Left cardiac atrium (tissue), 4 donors: ENCODE measurements at places on chromosomes 1 and 21. TPM values are rescaled to one million over a fixed set of nuclear protein-coding genes. Genes with fewer than 3 reads are reported as not detected.

DNA sequence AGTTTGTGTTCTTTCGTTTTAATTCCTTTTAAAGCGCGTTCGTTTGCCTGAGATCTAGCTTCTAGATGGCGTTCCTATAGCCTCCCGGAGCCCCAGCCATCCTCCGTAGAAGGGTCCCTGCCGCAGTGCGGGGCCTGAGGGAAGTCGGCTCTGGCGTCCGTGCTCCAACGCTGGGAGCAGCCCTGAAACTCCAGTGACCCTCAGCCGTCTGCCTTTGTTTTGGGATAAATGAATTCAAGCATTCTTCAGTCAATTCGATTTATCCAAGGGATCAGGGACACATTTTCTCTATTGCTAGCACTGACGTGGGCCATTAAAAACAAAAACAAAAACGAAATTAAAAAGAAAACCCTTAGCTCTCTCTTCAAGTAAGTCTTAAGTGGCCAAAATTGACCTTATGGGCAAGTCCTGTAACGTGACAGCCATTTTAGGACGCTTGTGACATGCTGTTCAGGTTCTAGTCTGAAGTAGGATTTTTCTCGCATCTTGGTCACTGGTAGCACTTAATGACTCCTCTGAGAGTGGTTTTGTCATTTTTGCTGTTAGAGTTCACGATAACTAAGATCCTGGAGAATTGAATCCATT, 742 bp upstream of the HSPA13 start:
- peak; percentile 59 for DNase-seq

DNA sequence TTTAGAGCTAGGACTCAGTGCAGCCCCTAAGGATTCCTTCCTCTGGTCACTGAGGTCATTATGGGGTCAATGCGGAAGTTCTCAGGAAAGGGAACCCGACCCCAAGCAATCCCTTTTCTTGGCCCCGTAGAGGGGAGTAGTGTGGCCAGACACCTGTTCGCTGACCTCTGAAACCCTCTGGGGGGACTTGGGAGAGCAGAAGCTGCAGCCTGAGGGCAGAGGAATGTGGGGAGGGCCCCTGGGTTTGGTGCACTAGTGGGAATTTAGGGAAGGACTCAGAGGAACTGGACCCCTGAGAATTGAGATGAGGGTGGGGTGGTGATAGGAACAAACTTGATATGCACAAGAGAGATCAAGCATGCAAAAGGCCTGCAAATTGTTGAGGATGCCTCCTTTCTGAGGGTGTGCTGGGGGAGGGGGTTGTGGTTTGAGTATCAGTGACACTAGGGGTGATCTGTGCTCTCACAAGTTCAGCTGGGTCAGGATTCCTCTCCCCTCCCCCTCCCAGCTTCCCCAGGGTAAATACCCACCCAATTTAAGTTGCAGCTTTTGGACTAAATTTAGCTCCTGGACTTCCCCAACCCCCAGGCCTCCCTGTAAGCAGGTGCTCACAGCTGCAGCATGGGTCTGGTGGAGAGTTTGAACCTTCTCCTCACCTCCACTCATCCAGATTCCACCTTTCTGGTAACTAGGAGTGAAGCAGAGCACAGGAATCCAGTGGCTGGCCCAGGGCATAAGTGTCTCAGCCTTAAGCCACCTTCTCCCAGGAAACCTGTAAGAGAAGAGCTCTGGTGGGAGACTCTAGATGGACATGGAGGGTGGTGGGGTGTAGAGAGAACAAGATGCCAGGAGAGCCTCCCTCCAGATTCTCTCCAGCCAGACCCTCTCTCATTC, 13.5 kb downstream of the ADAMTSL4 start:
- DNase-seq: no peak

DNA sequence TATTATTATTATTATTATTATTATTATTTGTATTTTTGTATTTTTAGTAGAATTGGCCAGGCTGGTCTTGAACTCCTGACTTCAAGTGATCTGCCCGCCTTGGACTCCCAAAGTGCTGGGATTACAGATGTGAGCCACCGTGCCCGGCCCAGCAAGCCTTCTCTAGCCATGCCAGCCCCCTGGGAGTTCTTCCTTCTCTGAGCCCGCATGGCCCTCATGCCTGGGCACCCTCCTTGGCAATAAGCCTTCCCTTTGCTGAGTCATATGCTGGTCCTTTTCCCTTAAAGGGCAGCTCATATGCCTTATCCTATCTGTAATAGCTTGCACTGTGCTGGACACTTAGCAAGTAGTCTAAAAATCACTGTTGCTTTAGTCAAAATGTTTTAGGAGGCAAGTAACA, 8.5 kb upstream of the NBL1 start:
- no peak for DNase-seq

- DNase-seq: no peak
Observed at GRCh38 chr1:19268445-19268844, 16.8 kb downstream of the MRTO4 start.

- no peak for DNase-seq
Observed at GRCh38 chr1:222071387-222071786, 329.5 kb upstream of the DUSP10 start.

DNA sequence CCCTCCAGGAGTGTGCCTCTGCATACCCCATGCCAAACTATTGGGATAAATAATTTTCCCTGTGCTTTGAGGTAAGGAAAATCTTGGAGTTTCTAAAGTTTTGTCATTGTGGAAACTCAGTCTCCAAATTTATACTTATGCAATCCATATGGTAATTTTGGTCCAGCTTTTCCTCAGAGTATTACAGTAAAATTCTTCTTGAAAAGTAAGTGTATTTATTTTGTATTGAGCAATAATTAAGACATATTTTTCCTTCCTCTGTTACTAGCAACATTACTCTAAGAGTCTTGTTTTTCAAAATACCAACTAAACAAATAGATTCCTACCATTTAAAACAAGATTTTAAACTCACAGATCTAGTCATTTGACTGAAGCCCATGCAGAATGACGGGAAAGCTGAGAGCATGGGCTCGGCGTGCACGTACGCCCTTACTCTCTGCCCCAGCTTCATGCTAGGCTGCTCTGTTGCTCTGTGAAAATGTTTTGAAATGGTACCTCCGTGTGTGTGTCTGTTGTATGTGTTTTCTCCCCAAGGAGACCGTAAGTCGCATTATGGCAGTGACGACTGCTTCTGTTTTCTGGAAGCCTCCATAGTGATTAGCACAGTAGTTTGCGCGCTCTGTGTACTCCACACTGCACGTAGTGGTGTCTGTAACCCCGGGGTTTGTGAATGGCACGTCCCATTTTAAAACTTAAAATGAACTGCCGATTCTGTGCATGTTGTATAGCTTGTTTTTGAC, 165.3 kb downstream of the SDCCAG8 start:
- no peak for DNase-seq

DNA sequence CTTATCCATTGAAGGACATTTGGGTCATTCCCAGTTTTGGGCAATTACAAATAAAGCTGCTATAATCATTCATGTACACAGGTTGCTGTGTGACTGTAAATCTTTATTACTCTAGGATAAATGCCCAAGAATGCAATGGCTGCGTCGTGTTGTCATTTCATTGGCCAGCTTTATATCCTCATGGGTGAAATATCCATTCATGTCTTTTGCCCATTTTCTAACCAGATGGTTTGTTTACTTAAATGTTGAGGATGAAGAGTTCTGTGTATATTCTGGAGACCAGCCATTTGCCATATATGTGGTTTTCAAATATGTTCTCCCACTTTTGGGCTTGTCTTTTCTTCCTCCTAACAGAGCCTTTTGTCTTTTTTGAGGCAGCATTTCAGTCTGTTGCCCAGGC, 25.3 kb downstream of the TRIM11 start:
- no peak for DNase-seq

DNA sequence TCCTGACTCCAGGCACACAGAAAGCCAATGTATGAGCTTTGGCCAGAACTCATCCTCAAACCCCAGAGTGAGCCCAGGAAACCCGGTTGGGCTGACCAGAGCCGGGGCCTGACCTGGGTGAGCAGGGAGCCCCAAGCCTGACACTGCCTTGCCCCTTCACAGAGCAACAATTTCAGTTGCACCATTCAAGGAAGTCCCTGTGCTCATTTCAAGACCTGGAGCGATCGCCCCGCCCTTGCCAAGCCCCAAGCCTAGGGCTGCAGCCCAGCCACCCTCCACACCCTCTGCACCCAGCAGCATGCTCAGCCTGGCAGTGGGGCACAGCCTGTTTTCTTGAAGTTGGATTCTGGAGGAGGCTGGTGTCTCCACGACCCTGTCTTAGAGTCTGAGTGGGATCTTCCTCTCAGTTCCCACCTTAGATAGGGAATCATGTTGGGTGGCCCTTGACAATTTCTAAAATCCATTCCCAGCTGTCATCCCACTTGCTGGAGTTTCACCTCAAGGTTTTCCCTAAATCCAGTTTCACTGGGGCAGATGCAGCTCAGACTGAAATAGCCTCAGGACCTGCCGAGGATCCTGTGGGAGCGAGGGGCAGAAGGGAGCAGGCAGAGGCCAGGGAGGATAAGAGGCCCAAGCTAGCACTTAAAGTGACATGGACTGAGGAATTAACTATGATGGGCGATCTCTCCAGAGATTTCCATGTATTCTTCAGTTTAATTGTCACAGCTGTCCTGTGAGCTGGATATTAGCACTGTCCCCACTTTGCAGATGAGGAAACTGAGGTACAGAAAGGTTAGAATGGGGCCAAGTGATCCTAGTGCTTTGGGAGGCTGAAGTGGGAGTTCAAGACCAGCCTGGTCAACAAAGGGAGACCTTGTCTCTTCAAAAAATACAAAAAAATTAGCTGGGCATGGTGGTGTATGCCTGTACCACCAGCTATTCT, 2.5 kb downstream of the NBL1 start:
- DNase-seq: peak; percentile 34

GRCh38 chr1:23916209-23917131, 3.3 kb upstream of the CNR2 start:
- peak; percentile 61 for DNase-seq

- no peak for DNase-seq
Observed at GRCh38 chr1:36008546-36009197, 75.2 kb upstream of the TEKT2 start.

DNA sequence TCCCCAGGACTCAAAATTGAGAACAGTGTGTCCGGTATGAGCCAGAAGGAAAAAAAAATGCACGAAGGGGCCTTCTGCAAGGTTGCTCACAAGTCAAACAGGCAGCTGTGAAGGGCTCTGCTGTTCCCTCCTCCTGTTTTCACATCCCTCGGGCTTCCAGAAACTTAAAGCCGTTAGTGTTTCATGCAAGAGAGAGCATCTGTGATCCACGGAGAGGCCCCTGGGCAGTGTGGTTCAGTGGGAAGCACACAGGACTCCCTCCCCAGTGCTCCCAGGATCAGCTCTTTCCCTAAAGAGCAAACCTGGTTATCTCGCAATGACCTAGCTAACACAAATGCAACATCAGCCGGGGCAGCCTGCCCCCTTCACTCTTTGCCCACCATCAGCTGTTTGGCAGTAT, 2.9 kb upstream of the MATN1 start:
- DNase-seq: no peak

GRCh38 chr1:31374511-31375196, 1.8 kb upstream of the FABP3 start:
- no peak for DNase-seq

DNA sequence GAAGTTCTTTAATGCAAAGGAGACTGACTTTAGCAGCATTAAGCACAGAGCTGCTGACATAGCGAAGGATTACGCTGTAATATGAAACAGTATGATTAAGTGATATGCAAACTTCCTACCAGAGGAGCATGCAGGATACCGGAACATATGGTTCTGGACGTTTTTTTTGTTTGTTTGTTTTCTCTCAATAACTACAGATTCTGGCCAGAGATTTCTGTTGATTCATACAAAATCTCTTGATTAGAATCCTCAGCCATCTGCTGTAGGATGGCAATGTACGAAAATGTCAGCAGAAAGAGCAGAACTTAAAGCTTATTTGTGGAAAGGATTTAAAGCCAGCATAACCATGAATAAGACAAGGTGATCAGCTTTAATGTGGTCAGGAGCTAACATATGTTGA, 970.7 kb downstream of the KCNT2 start:
- no peak for DNase-seq

- no peak for DNase-seq
Observed at GRCh38 chr1:1554926-1555915, 14.8 kb upstream of the TMEM240 start.

DNA sequence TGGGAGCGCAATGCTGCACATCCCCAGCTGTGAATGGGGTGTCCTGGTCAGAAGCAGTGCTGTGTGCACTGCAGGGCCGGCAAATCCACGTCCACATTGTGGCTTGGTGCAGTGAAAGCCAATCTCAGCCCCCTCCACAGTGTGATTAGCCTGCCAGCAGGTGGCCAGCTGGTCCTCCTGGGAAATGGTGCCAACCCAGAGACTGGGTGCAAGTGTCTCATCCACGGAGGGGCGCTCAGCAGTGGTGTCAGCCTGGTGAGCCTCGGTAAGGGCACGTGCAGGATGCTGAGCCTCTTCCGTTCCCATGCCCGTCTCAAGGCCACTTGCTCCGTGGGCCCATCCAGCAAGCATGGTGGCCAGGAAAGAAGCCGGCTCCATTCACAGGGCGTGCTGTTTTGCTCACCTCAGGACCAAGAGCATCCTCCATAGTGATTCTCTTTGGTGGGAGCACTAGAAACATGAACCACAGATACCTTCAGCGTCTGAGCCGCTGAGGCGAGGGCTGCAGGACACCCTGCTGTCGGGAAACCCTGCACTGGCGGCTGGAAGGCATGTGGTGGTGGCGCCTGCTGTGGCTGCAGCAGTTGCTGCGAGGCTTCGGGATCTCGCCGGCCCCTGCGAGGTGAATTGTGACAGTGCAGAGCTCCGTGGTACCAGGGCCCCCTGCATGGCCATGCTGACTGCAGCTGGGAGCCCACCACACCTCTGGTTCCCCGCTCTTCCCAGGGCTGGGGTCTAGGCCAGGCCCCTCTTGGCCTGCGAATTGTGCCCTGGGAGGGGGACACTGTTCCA, 2.0 kb upstream of the SMYD3 start:
- DNase-seq: no peak

- no peak for DNase-seq
Observed at GRCh38 chr21:45640001-45640887, 3.3 kb upstream of the PCBP3 start.

DNA sequence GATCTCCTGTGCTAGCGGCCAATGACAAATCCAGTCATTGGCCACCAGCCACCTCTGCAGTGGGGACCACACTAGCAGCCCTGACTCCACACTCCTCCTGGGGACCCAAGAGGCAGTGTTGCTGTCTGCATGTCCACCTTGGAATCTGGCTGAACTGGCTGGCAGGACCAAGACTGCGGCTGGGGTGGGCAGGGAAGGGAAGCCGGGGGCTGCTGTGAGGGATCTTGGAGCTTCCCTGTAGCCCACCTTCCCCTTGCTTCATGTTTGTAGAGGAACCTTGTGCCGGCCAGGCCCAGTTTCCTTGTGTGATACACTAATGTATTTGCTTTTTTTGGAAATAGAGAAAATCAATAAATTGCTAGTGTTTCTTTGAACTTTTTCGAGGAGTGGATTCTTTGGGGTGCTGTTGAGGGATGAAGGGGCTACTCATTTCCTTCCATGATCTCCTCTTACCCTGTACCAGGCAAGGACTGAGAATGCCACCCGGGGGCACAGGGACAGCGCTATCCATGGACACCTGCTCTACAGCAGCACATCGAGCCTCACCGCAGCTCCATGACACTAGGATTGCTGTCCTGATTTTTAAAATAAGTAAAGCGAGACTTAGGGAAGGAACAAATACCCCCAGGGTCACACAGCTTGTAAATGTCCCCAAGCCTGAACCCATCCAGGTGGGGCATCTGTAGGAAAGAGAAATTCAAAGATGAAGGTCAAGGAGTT, 44.7 kb downstream of the TNNT2 start:
- DNase-seq: no peak

FOXD2 gene
- 0.06 TPM for total RNA-seq

URB2 gene
- 3.6 TPM for total RNA-seq

SDE2 gene
- total RNA-seq: 18.7 TPM

VWA5B1 gene
- total RNA-seq: 0.06 TPM

RHCE gene
- total RNA-seq: 0.65 TPM

MRPL37 gene
- 54.7 TPM for total RNA-seq

TMEM51 gene
- 4.2 TPM for total RNA-seq

GRHL3 gene
- 0.26 TPM for total RNA-seq

KRTAP6-2 gene
- not detected for total RNA-seq

OR2T35 gene
- not detected for total RNA-seq
